ENCODE measurements at places on chromosomes 4 and X.

GRCh38 chrX:71919431-71919830 lies 8.8 kb downstream of the NHSL2 start:
- no peak for DNase-seq

DNA sequence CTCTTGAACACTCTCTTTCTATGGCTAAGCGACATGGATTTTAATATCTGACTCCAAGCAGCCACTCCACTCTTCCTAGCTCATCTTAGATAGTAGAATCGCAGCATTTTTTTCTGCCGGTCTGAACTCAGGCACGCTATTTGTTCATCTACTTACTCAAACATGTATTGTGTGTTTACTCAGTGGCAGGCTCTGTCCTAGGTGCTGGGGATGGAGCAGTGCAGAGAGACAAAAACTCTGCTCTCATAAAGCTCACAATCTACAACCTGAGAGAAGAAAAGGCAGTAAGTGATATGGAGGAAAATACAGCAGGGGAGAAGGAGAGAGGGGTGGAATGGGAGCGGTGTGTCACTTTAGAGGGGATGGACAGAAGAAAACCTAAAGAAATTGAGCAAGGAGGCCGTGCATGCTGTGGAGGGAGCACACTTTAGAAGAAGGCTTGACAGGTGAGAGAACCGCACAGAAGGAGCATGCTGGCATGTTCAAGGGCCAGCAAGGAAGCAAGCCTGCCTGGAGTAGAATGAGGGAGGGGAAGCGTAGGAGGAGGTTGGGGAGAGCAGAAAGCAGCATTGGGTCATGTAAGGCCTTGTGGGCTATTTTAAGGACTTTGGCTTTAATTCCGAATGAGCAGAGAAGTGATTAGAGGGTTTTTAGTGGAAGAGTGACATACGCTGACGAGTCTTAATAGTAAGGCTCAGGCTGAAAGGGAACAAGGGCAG lies 132.0 kb downstream of the ANK2 start:
- no peak for DNase-seq

DNA sequence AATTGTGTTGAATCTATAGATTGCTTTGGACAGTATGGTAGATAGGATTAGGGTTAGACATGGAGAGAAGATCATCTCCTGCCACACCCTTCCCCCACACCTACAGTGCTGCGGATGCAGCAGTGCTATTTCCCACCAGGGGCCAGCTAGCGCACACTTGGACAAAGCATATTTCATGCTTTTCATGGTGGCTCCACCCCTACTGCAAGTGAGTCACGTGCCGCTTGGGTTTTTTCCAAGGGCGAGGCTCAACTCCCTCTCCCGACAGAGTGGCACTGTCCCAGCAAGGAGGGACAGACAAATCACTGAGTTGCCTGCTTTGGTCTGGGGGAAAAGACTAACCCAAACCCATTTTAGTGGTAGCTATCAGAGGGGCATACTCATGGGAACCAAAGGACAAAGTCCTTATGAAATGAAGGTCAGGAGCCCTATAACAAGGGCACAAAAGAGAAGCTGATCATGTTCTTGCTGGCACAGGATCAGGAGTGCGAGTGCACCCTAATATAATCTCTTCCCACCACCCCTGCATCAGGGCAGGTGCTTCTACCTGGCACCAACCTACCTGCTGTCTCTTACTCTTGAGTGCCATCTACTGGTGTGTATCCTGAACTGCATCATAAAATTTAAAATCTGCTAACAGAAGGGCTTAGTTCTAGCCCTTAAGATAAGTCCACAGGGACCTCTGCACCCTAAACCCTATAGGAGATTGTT lies 55.1 kb upstream of the PGAM4 start:
- DNase-seq, result no peak

DNA sequence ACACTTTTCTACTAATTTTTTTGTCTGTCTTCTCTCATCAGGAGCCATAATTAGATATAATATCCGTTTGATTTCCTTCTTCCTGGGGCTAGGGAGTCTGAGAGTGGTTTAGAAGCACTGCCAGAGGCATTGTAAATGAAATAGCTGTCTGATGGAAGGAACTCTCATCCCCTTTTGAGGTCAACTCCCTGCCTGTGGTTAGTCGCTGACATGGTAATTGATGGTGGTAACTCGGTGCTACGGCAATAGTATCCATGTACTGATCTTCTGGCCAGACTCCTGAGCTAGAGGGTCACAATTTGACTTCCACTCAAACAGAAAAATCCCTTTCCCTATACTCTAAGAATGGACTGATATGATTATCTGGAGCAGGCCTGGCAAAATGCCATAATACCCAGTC lies 108.1 kb upstream of the TRPC5 start:
- DNase-seq, result no peak

DNA sequence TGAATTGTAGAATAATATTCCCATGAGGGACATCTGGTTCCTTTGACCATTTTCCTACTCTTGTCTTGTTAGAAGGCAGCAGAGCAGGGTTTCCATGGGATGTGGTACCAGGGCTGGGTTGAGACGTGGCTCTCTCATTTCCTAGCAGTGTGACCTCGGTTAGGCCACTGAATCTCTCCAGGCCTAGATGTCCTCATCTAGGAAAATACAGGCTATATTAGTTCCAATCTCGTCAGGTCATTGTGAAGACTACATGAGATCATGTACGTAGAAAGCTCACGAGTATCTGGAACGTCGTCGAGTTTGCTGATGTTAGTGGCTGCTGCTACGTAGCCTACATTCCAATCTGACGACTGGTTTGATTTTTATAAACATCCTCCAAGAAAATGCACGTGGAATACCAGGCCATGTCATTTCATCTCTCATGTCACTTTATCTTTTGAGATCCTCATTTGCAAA lies 278.2 kb upstream of the GATB start:
- no peak for DNase-seq

GRCh38 chrX:72120837-72121236 lies 10.9 kb downstream of the RTL5 start:
- no peak for DNase-seq
